Activated CD4-positive, alpha-beta T cell treated with anti-CD3 and anti-CD28 coated beads, Interleukin-2, amount 50 U/mL, for 4 hours (primary cell): ENCODE measurements at places on chromosomes 6 and 20.

DNA sequence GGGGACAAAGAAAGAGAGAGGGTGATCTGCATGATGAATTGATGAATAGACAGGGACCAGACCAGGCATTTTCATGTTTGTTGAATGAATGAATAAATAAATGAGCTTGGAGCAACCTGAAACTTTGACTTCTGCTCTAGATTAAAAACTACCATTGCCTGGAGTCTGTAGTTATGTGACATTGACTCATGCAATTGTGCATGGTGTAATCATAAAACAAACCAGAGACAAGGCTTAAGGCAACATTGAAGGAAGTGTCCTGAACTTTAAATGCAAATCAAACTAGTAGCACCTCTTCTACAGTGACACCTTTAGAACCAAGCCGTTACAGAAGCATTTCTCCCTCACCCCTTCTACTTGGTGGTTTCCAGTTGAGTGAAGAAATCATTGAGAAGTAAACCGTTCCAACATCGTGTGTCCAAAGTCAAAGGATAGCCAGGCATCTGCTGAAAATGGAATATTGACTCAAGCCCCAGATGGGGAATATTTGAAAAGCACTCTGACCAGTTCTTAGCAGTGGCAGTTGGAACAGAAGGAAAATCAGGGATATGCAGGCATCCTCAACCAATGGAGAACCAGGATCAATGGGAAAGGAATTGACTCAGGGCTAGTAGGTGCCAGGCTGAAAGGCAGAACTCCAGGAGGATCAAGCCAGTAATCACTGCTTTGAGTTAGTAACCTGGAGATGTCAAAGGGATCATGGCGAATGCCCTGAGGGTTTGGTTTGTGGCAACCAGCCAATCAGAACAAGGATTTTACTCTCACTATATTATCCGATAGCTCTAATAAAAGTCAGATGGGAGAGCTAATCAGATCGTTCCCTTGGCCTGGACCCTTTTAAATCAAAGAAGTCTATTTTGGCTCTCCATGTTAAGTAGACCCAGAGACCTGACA lies 171.2 kb upstream of the TSHZ2 start:
- DNase-seq, result no peak

DNA sequence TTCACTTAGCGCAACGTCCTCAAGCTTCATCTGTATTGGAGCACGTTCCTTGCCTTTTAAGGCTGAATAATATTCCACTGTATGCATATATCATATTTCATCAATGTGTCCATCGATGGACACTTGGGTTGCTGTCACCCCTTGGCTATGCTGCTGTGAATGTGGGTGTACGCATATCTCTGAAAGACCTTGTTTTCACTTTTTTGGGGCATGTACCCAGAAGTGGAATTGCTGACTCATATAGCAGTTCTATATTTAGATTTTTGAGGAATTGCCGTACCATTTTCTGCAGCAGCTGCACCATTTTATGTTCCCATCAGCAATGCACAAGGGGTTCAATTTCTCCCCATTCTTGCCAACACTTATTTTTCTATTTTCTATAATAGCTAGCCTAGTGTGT lies 22.8 kb upstream of the SLC23A2 start:
- DNase-seq, result no peak

DNA sequence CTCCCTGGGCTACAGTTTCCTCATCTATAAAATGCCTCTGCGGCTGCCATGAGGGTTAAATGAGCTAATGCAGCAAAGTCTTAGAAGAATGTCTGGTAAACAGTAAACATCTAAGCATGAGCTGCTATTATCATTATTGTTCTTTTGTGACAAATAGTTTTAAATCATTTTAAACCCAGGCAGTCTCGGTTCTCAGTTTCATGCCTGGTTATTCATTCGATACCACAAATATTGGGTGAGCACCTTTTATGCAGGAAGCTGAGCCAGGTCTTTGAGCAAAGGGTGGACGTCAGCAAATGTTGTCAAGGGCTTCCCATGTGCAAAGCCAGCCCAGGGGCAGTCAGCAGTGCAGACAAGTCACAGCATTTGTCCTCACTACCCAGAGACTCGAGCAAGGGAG lies 128.7 kb downstream of the NFATC2 start:
- no peak for DNase-seq

GRCh38 chr20:45038745-45039474 lies 62.0 kb downstream of the KCNS1 start:
- no peak for DNase-seq

GRCh38 chr20:8372824-8373380 lies 240.8 kb downstream of the PLCB1 start:
- DNase-seq, result no peak

DNA sequence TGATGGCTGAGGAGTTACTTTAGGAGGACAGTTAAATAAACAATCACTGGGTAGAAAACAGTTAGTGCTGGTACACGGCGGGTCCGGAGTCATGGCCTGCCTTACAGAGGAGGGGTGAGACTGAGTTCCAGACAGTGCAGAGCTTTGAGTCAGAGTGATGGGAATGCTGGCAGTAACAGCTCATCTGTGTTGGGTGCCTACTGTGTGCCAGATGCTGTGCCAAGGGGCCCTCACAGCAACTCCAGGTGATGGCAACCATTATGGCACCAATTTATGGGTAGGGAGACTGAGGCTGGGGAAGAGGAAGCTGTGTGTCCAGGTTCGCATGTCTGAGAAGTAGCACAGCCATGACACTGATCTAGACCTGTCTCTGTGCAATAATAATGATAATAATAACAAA lies 132.6 kb downstream of the CEBPB start:
- DNase-seq, result no peak

DNA sequence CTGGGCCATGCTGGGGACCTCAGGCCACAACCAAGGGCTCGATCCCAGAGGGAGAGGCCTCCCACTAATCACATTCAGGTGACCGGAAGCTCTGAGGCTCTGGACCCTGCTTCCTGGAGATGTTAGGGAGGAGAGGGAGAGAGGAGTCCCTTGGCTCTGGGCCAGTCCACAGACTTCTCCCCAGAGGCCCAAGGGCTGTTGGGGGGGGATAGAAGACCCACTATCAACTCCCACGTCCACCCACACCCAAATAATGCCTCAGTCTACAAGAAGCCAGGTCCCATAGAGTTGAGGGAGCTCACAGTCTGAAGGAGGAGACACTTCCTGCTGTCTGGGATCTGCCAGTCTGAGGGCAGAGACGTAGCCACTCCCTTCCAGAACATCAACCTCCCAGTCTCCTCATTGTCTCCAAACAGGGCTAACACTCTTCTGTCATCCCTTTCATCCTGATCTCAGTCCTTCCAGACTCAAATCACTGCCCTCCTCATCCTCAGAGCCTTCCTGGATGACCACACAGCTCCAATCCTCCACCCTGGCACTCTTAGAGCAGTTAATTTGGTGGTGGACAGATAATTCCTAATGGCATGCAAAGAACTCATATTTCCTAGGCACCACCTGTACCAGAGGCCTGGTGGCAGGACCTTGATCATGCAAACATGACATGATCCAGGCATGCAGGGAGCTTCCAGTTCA lies 69.9 kb downstream of the MRPL14 start:
- DNase-seq, result no peak

DNA sequence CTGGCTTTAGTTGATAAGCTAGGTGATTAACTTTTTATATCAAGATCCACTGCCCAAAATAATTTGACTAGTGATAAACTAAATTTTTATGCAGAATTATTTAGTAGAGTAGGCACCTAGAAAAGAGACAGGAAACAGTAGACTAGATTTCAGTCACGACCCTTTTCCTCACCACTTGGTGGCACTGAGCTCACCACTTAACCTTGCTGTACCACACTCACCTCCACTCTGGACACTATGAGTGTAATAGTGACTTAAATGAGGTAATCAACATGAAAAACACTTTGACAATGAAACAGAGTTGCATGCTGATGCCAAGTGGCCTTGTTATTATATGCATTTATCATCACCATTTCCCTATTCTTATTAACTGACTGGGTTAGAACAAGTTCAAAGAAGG lies 730.4 kb downstream of the KIF16B start:
- DNase-seq, result no peak

- DNase-seq, result no peak
These were observed 129.8 kb downstream of the FOXO3 start for GRCh38 chr6:108690326-108691049.

DNA sequence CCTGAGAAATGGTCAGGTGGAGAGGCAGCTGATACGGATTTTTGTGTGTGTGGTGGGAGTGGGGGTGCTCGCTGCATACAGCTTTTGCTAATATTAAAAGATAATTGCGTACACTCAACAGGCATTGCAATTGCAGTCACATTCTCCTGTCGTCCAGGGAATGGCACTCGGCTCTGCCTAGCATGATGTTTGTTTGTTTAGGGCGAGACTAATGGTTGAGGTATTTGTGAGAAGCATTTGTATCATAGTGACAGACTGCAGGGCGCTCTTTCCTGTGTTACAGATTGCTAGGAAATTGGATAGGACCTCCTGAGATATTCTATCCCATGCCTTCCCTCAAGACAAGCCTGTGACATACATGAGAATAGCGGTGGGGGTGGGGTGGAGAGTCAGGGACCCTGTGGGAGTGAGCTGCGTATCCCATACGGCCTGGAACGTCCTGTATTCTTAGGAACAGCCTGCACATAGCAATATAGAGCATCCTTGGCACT lies 207.4 kb downstream of the SOX4 start:
- no peak for DNase-seq

DNA sequence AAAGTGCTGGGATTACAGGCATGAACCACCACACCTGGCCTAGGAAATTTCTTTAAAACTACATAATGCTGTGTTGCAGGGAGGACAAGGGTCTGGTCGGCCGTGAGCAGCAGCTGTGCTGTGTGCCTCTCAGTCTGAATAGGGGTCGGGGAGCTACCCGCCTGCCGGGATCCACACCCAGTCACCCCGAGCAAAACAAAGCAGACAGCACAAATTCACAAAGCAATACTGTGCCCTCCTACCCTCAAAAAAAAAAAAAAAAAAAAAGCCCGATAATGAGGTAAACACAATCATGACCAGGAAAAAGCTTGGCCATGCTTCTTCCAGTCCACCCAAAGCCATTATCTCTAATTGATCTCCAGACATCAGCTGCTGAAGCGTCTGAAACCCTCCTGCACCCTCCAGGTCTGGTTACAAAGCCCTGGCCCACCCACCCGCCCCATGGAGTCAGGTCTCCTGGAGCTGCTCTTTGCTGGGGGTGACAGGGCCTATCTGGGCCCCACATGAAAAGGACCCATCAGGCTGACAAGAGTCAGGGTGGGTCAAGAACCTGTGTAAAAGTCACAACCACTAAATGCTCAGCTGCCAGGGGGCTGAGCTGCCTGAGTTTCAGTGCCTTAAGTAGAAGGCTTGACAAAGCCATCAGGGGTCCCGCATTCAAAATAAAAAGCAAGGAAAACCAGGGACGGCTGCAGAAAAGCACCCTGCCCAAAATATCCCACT lies 88.2 kb downstream of the NOL4L start:
- no peak for DNase-seq

DNA sequence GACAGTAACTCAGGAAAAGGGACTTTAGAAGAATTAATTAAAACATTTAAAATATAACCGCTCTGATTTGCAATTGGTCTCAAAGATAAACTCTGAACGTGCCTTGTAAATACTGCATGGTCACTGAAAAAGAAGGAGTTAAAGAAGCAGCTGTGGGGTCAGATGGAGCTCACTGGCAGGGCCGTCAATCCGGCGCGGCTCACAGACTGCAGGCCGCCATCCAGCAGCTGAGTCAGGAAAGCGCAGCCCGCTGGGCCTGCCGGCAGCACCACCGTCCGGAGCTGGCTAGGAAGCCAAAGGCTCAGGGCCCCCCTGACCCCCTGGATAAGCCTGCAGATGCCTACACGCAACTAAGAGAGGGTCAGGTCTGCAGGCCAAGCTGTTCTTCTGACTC lies 54.2 kb upstream of the FRMD1 start:
- no peak for DNase-seq

DNA sequence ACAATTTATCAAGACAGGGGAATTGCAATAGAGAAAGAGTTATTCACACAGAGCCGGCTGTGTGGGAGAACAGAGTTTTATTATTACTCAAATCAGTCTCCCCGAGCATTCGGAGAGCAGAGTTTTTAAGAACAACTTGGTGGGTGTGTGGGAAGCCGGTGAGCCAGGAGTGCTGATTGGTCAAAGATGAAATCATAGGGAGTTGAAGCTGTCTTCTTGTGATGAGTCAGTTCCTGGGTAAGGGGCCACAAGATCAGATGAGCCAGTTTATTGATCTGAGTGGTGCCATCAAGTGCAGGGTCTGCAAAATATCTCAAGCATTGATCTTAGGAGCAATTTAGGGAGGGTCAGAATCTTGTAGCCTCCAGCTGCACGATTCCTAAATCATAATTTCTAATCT lies 50.0 kb upstream of the ECI2 start:
- DNase-seq, result no peak

DNA sequence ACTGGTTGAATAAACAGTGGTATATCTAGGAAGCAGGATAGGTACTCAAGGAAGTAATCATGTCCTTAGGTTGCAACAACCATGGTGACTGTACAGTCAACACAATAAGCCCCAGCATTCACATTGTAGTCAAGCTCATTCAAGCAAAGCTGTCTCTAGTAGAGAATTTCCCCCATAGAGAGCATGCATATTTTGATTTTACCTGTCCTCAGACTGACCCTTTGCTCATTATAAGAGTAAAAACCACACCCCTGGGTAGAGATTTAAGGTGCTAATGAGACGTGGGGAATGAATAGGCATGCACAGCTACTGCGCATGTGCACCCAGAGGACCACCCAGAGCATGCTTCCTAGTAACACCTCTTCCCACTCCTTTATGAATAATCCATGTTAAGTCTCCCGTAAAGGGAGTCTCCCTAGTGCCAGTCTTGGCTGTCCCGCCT lies 6.1 kb upstream of the RNF8 start:
- no peak for DNase-seq

- no peak for DNase-seq
These were observed 149.1 kb downstream of the RIMS1 start for GRCh38 chr6:72035486-72035885.

DNA sequence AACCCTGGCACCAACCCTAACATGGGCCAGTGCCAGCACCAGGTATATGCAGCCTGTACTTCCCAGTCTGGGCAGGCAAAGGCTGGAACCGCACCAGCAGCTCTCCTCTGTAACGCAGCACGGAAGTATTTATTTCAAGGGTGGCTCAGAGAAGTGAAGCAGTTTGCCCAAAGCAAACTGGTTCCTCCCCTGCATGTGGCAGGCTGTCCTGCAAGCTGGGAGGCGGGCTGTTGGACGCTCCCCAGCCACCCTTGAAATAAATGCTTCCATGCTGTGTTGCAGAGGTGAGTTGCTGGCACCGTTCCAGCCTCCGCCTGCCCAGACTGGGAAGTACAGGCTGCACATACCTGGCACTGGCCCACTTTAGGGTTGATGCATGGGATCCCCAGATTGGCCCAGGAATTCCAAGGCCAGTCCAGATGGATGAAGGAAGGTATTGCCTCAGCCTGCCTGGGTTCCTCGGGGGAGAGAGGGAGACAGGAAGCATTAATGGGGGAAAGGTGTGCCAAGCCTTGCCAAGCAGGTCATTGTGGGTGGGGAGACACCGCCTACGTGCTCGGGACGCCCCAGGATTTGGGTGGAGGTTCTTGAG lies 49.8 kb downstream of the PPARD start:
- DNase-seq, result no peak

- DNase-seq, result no peak
These were observed 22.4 kb upstream of the TM9SF4 start for GRCh38 chr20:32087070-32087469.
